ENCODE measurements at places on chromosomes 7 and 10.

DNA sequence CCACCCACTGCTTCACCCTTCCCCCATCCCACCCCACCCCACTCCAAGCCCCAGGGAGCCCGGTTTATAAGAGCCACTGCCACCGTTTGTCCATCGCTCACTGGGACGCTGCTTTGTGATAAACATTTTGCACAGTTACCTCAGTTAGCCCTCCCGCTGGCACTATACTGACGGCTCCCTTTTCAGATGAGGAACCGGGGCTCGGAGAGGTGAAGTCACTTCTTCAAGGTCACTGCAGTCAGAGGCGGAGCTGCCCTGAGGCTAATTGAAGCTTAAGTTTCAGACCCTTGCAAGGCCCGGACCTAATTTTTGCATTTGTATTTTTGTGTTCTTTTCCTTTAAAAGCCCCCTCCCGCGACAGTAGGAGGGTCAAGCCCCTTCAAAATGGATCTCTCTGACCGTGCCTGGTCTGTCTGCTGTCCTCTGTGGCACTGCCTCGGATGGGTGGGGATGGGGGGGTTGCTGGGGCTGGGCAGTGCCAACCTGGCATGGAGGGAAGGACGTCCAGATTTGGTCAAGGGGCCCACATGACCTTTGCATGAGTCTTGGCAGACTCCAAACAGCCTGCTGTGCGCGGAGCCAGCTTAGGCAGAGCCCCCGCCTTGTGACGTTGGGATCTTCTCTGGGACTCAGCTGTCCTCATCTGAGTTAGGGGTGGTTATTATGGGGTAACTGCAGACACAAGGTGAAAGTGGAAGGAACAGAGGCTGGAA is 17.7 kb upstream of the NODAL start:
- DNase-seq, result no peak

DNA sequence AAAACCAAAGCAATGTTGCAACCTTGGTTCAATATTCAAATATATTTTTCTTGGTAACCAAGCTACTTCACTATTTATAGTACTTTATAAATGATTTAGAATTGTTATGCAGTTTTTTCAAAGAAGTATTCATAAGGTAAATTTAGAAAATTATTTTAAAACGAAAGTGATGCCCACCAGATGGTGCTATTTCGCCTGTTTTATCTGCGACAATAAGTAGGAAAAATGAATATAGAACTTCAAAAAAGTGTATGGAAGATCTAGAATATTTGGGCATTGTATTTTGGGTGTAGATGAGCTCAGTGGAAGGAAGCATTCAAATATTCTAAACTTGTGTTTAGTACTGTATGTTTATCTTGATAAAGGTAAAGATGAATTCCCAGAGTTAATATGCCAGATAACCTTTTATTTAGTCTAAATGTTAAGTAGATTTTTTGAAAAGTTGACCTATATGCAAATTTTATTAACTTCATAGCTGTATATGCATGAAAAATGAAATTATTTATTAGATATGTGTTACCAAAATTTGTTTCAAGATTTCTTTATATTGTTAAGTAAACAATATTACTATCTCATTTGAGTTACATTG is 93.2 kb downstream of the ADK start:
- DNase-seq, result no peak

GRCh38 chr10:95447685-95448084 is 113.5 kb downstream of the SORBS1 start:
- DNase-seq, result no peak

DNA sequence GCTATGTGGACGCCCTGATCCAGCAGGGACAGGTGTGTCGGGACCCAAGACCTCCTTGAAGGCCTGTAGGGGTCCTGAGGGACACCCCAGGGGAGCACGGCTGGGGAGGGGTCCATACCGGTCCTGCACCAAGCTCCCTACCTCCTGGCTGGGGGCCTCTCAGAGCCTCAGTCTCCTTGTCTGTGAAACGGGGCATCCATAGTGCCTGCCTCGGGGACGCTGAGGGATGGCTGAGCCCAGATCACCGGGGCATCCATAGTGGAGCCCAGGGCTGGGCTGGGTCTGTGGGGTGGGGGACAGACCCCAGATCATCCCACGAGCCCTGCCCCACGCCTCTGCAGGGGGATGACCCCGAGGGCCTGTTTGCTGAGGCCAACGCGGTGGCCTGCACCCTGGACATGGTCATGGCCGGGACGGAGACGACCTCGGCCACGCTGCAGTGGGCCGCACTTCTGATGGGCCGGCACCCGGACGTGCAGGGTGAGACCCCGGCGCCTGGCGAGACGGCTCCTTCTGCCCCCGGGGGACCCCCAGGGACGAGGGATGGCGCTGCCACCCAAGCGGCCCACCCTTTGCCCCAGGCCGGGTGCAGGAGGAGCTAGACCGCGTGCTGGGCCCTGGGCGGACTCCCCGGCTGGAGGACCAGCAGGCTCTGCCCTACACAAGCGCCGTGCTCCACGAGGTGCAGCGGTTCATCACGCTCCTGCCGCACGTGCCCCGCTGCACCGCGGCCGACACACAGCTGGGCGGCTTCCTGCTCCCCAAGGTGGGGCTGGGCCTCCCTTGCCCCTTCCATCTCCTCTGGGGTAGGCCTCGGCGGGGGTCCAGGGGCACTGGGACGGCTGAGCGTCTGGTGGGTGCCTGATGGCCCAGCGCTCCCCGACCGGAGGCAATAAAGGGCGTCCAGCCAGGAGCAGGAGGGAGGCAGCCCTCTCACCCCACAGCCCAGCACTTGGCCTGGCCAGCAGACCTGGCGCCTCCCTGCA is 4.1 kb downstream of the CYP2W1 start:
- DNase-seq, result no peak

DNA sequence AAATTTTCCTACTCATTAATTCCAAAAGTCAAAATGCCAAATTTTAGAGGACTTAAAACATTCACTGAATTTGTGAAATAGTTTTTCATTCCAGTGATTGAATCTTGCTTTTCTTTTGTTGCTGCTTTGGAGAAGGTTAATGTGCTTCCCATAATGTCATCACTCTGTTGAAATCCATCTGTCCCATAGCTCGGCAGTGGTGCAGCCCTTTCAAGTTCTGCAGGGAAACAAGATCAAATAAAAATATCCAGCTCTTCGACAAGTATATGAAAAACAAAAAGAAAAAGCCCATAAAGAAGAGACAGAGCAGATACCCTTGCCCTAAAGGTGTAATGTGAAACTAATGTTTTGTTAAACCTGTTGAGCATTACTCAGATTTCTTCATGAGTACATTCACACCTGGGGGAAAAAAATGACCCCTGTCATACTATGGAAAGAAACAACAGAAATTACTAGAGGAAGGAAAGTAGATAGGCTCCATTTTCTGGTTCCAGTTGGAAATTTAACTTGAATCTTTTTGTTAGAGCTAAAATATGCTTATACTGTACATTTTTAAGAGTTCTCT is 35.1 kb downstream of the AGR3 start:
- DNase-seq, result no peak

- no peak for DNase-seq
These were observed 863 bp downstream of the CCNY start for GRCh38 chr10:35336921-35337823.

GRCh38 chr10:118405928-118406327 is 63.8 kb upstream of the FAM204A start:
- no peak for DNase-seq

- DNase-seq, result no peak
These were observed 27.7 kb downstream of the ANXA8 start for GRCh38 chr10:47456079-47456785.

- DNase-seq, result no peak
These were observed 26.4 kb downstream of the SLC16A9 start for GRCh38 chr10:59682986-59683937.

- no peak for DNase-seq
These were observed 148.4 kb upstream of the STEAP1 start for GRCh38 chr7:90005836-90006235.

- no peak for DNase-seq
These were observed 183.6 kb upstream of the GDF10 start for GRCh38 chr10:47116445-47116844.

DNA sequence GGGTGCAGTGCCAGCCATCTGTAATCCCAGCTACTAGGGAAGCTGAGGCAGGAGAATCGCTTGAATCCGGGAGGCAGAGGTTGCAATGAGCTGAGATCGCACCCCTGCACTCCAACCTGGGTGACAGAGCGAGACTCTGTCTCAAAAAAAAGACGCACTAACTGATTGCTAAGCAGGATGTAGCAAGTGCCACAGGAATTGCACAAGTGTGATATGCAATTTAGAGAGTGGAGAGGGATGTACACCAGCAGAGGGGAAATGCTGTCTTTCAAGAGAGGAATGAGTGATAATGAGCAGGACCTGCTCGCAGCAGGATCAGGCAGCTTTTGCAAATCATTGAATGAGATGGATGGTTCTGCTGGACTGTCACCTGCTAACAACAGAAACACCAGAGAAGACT is 13.3 kb upstream of the SLC16A12 start:
- DNase-seq, result no peak

DNA sequence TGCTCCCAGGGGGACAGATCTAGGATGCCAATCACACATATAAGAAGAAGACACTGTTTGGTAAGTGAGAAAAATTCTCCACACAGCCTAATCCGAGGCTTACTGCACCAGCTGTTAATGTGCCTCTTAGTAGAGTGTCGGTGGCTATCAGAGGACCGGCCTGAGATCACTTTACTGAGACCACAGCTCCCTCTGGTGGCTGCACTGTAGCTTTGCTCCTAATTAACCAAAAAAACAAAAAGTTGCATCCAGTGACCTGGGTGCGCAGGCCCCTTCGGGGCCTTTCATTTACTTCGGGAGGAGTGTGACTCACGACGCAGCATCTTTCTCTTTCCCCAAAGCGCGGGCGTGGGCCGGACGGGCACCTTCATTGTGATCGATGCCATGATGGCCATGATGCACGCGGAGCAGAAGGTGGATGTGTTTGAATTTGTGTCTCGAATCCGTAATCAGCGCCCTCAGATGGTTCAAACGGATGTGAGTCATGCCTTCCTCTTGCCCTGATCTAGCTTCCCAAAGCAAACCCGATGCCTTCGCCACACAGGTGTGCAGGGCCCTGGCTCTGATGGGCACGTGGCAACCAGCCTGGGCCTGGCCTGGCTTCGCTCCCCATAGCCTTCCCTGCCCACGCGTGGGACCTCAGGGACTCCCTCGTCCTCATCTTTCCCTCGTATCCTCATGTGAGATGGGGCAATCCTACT is 56.7 kb downstream of the MKI67 start:
- DNase-seq, result peak; percentile 65

- DNase-seq, result no peak
These were observed 65.1 kb downstream of the MET start for GRCh38 chr7:116736927-116737715.

DNA sequence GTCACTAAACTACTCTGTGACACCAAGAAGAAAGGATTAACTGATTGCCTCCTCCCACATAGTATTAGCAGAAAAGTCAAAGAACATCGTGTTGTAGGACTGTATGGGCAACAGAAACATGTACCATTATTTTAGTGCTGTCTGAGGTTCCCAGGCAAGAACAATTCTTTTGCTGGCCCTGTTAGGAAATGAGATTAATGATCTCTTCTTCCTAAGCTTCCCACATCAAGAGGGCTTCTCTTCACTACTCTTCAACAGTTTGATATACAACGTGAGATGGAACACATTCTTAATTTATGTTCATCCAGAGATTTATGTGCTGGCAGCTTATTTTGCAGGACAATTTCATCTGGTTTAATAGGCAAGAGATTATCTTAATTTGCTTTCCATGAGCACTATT is 219.6 kb downstream of the DOCK4 start:
- DNase-seq, result no peak

GRCh38 chr7:95389516-95389915 is 6.7 kb downstream of the PON3 start:
- DNase-seq, result no peak

DNA sequence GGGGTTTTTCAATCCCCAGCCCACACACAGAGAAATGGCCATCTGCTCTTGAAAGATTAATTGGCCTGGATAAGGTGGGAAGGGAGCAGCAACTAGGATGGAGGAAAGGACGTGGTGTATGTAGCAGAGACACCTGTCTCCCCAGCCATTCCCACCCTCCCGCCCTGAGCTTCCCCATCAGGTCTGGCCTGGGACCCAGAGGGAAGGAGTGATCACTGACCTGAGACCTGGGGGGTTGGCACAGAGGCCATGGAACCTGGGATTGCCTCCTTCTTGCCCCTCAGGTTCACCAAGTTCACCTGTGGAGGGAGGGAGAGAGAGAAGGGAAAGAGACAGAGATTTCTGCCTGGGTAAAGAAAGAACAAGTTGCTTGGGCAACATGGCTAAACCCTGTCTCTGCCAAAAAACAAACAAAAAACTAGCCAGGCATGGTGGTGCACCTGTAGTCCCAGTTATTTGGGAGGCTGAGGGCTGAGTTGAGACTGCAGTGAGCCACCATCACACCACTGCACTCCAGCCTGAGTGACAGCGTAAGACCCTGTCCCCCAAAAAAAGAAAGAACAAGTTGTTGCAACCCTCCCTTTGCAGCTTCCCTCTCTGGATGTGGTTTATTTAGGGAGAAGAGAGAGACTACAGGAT is 11.3 kb upstream of the TRPV6 start:
- no peak for DNase-seq

DNA sequence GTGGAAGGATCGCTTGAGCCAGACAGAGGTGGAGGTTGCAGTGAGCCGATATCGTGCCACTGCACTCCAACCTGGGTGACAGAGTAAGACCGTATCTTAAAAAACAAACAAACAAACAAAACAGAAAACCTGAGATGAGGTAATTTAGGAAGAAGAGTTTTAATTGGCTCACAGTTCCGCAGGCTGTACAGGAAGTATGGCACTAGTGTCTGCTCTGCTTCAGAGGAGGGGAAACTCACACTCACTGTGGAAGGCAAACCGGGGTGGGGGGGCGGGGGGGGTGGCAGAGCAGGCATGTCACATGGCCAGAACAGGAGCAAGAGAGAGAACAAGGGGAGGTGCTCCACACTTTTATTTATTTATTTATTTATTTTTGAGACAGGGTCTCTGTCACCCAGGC is 5.1 kb downstream of the UBE2D4 start:
- no peak for DNase-seq

DNA sequence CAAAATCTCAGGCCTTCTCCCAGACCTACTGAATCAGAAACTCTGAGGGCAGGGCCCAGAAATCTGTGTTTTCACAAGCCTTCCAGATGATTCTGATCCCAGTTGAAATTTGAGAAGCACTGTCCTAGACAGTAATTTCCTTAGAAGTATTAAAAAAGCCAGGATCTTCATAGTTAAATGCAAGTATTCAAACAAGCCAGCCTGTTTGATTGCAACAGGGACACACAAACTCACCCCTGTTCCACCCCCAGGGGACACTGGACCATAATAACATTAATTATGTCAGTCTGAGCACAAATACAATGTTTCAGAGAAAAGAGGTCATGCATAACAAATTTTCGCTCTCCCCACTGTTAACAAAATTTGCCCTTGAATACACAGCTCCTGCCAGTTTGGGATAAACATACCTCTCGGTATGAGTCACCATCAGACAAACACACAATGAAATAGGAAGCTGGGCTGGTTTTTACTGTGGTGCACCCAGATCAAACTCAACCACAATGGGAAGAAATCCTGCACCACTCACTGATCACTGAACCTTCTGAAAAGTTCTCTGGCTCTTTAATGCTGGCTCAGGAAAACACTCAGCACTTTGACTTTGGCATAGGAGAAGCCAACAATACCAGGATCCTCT is 34.3 kb downstream of the ABLIM1 start:
- DNase-seq, result no peak
